ENCODE measurements at places on chromosomes 1 and 21.
A peak's percentile ranks its signal among the peaks of the same experiment; 100 is the strongest.

DNA sequence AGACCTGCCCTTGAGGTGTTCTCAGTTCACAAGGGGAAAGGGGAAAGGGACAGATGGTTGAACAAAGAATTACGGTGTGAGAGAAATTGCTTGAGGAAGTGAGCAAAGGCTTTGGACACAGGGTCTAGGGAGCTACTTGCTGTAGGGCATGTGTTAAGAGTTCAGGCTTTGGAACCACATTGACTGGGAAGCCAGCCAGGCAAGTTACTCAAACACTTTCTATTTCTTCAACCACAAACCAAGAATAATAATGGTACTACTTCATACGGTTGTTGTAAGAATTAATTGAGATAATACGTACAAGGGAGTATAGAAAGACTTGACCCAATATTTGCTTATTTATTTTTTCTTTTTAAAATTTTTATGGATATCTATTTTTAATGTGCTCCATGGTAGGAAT is 26.6 kb downstream of the AK4 start:
- no peak for DNase-seq

- DNase-seq: no peak
These were observed 22.5 kb downstream of the DPH5 start for GRCh38 chr1:101003012-101003650.

- no peak for DNase-seq
These were observed 212.0 kb upstream of the NFIA start for GRCh38 chr1:60870269-60870865.

DNA sequence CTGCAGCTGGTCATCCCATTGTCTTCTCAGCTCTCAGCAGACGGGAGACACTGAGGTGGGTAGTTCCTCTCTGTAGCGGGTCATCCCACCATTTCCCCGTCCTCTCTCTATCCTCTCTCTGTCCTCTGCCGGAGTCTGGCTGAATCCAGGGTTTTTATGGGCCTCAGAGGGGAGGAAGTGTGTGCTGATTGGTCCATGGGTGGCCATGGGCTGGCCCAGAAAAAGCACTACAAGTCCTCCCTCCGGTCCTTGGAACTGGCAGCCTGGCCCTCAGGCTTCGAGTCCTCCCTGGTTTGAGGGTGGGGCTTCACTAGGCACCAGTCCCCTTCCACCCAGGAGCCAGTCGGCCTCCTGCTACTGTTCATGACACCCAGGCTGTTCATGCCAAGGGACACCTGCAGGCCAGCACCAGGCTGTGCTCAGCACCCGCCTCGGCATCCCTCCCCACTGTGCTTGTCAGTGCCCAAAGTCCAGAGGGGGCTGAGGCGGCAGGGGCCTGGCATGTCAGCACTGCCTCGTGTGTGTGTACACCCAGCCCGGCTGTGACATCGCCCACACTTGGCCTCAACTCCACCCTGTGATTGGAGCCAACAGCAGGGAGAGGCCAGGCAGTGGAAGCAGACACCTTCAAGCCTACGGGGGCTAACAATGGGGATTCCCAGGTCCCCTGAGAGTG is 23.0 kb upstream of the LRRC8C start:
- peak; percentile 31 for DNase-seq

DNA sequence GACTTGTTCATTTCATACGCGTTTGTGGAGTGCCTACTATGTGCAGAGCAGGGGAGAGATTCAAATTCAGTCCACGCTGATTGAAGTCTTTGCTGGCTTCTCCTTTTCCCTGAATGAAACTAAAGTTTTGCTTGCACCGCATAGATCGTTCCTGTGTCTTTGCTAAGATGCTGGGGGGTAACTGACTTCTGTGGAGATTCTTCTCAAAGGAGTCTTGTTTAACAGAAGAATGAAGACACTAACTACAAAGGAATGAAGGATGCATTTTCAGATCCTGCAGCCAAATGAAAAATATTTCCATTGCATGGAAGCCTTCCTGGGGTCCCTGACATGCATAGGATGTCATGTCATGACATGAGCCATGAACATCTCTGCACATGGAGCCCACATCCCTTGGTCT is 26.9 kb upstream of the H6PD start:
- DNase-seq: no peak
